ENCODE measurements at places on chromosomes 6 and 20. TPM values are rescaled to one million over a fixed set of nuclear protein-coding genes. Genes with fewer than 3 reads are reported as not detected.

The DEFB124 gene
- polyA plus RNA-seq, result not detected

The UBE2C gene
- polyA plus RNA-seq, result 1.1 TPM

The SLCO4A1 gene
- polyA plus RNA-seq, result 37.8 TPM

The ZBTB46 gene
- polyA plus RNA-seq, result 6.1 TPM

The AGPAT4 gene
- polyA plus RNA-seq, result 3.7 TPM

All from adipose tissue (tissue), 3 donors.